IPS DF 6.9 (cell line): ENCODE measurements at places on chromosomes 13 and 19.

GRCh38 chr19:16002406-16003384 lies 53.9 kb downstream of the OR10H4 start:
- no peak for DNase-seq

GRCh38 chr19:36460046-36460445 lies 29.3 kb downstream of the ZNF566 start:
- DNase-seq: no peak

- DNase-seq: no peak
These were observed 236.1 kb downstream of the TEX29 start for GRCh38 chr13:111556496-111556895.

DNA sequence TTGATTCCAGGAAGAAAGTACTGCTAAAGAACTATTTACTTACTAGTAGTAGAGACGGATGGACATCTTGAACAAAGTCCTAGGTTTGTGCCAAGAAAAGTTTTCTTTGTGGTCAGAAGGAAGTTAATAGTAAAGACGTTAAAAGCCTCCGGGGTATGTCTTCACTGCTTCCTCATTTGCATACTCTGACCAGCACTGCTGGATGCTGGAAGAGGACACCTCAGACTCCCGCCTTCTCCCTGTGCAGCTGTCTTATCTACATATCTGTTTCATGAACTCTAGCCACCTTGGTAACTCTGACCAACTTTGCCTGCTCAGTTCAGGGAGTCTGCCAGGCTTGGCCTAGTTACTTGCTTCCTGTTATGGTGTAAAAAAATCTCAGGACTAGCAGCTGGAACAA lies 1109.1 kb upstream of the MIR17HG start:
- no peak for DNase-seq

GRCh38 chr13:32175943-32176342 lies 139.2 kb downstream of the ZAR1L start:
- no peak for DNase-seq

DNA sequence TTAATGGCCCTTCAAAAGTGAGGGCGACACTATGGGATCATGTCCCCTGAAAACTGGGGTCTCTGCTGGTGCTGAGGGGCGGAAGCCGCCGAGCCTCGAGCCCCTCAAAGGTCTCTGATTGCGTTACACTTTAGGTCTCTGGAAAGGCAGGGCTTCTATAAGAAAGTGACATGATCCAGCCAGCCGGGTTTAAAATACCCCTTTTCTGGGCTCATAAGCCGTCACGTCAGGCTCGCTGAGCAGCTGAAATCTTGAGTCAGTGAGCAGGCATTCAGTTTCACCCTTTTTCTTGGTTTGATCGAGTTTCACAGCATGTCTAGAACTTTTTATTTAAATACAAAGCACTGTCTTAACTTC lies 600 bp upstream of the HMGB1 start:
- DNase-seq: no peak

- no peak for DNase-seq
These were observed 147.1 kb upstream of the SOX1 start for GRCh38 chr13:111919849-111920248.

DNA sequence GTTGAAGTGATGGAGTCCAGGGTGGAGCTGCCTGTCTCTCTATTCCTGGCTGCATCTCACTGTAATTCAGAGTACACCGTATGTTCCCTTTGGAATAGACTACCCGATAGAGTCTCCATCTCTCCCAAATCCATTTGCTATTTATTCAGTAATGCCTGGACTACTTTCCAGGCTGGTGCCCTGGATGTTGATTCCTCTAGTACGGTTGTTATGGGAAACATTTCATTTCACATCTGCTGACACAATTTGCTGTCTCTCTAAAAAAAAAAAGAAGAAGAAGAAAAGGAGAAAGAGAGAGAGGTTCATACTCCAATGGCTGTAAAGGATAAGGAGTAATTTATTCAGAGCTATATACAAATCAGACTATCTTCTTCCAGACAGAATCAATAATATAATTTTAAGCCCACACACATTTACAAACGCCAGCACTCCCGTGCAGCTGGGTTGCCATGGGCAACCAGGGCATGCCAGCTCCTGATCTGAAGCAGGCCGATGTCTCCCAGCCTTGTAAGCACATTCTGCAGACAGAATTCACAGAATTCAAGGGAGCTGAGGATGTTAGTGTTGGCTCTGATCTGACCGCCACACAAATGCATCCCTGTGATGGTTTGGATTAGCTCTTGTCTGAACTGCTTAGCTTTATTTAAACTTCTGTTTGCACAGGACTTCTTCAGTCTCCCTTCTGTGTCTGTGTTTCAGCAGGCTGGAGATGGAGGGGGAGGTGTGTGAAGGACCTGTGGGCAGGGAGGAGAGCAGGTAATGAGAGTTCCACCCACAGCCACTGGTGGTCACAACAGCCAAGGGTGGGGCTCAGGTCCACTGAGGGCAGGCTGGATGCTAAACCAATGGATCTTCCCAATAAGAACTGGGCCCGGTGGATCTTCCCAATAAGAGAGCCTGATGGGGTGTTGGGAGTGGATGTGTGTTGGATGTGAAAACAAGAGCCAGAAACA lies 66.0 kb downstream of the TEX26 start:
- no peak for DNase-seq

GRCh38 chr19:9945319-9945966 lies 9.1 kb upstream of the OLFM2 start:
- DNase-seq: no peak

DNA sequence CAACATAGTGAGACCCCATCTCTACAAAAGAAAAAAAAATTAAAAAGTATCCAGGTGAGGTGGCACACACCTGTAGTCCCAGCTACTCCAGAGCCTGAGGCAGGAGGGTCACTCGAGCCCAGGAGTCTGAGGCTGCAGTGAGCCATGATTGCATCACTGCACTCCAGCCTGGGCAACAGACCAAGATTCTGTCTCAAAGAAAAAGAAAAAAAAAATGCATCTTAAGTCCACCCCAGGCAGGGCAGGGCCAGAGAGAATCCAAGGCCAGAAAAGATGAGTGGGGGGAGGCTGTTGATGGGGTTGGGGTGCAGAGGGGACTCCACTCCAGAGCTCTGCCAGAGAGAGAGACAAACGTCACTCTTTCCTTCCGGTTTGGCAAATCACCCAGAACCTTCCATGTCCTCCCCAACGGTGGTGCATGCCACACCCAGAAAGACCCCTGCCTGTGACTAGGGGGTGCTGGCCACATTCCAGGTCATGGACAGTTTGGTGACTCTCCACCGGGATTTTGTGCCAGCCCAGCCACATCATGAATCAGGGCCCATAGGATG lies 431 bp downstream of the FUT3 start:
- DNase-seq: no peak
